ENCODE measurements at places on chromosomes 12 and 14.

DNA sequence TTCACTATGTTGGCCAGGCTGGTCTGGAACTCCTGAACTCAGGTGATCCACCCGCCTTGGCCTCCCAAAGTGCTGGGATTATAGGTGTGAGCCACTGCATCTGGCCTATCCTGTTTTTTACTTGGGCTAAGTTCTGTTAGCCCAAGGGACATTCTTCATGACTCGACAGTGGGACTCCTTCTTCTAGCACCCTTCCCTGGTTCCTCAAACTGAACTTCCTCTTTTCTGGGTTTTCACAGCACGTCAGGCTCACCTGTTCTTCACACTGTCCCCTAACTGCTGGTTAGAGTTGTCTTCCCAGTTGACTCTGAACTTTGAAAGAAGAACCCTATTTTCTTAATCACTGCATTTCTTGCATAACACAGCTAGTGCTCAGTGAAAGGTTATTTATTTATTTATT lies 22.5 kb downstream of the CABP1 start:
- no peak for DNase-seq

DNA sequence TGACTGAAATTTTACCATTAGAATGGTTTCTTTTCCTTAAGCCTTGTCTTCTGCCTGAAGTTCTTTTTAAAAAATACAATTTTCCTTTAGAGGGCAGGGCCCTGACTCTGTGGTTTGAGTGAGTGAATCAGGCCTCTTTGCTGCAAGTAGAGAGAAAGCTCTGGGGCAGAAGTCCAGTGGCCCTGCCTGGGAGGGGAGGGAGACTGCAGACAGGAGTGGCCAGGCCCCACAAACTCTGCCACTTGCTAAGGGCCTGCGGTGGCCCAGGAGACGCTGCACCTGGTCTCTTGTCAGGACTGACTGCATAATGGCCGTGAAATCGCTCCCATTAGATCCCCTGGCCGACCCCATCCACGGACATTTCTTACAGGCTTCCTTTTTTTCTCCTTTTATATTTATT lies 25.5 kb downstream of the TSPAN11 start:
- DNase-seq = no peak

DNA sequence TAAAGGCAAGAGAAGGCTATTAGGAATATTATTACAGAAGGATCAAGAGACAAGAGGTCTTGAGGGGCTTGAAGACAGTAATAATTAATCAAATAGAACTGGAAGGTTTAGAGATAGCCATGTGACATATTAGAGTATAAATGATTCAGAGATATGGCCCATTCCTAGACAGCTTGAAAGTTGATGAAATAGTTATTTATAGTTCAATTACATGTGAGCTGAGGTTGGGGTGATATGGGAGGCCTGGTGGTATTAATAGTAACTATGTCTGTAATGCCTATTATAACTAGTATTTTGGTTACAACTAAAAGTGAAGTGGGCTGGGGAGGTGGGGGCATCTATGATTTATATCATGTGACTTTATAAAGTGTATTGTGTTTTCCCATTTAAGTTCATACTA lies 14.1 kb upstream of the MIS18BP1 start:
- DNase-seq = no peak

- peak; percentile 92 for DNase-seq
These were observed 6.0 kb upstream of the CALCOCO1 start for GRCh38 chr12:53733051-53733806.

- DNase-seq = no peak
These were observed 39.0 kb downstream of the GPR68 start for GRCh38 chr14:91205459-91205858.

Measured in EH (cell line).